Tongue (tissue), 3 donors: ENCODE measurements at places on chromosomes 2 and 18.

- DNase-seq, result no peak
Observed at GRCh38 chr18:32803568-32803967, 30.7 kb upstream of the KLHL14 start.

- no peak for DNase-seq
Observed at GRCh38 chr2:177897278-177897677, 175.3 kb downstream of the PDE11A start.

GRCh38 chr2:25266399-25266798 lies 75.3 kb downstream of the DNMT3A start:
- DNase-seq, result no peak

GRCh38 chr18:396556-396955 lies 103.9 kb downstream of the COLEC12 start:
- DNase-seq, result peak; percentile 54

DNA sequence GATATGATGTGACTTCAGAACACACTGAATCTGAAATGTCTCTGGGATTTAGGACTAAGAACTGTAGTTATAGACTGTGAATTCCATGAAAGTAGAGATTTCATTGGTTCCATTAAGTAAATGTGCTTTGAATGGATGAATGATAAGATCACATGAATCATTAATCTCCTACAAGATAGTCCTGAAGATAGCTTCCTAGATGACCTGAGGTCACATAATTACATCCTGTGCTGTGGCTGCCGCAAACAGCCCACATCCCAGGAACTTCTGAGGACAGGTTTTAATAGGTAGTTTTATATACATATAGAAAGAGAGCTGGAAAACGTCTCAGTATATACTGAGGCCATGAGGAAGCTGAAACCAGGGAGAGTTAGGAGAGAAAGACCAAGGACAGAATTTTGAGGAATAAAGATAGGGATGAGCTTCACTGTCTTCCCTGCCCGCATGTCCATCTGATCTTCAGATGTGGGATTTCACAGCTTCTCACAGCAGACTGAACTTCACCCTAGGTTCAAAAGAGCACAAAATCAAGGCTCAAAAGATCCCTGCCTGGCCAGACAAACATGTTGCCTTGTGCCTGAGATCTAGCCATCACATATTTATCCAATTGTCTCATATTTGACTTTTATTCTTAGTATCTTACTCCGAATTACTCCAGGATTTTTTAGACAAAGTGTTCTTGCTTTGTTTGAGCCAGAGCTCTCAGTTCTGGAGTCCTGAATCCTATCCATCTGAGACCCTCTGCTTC lies 188.2 kb downstream of the IRS1 start:
- no peak for DNase-seq

DNA sequence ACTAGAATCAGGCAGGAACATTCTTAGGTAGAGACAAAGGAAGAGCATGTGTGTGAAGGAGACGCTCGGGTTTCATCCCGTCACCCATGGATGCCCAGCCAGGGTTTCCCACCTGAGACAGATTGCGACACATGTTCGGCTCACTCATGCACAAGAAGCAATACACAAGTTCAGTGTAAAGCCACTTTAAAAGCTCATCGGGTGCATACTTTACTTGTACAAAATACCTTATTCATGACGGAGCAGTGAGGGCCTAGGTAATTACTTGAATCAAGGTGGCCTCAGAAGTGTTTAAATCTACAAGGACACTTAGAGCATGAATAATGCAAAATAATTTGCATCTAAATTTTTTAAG lies 42.0 kb downstream of the ZEB2 start:
- no peak for DNase-seq

DNA sequence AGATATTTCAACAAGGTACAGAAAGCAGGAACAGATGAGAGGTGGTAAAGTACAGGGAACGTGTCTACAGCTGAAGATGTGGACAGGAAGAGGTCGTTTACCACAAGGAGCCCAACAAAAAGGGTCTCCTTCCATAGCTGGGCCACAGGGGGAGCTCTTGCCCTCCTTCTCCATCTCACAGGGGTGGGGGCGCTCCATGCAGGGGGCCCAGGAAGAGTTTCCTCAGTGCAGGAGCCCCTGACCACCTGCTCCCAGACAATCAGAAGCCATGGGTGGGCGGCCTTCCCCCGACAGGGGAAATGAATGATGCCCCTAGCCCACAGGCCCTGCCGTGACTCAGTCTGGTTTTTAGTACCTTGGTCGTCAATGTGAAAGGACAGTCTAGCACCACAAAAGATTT lies 163.6 kb upstream of the ZNF516 start:
- peak; percentile 26 for DNase-seq

DNA sequence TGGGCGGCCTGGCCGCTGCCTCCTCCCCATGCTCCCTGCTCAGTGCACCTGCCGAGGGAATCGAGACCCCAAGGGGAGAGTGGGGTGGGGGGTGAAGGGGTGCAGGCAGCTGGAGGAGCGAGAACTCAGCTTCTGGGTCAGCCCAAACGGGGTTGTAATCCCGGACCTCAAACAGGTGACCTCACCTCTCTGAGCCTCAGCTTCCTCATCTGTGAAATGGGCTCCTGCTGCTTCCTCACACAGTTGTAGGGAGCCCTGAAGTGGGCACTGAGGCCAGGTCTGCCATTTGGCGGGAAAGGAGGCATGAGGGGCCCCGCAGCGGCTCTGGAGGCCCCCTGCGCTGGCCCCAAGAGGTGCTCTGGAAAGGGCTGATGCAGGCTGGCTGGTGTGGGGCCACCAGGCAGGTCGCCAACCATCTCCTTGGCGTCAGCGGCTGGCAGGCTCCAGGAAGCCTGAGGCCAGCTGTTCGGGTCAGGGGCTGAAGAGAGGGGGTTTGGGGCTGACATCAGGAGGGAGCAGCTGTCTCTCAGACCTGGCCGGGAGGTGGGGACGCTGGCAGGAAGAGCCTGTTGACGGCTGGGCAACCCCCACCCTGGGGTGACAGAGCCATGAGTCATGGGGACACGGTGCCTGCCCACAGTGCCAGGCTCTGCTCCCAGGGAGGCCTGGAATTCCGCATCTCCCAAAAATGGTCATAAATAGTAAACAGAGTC lies 4.9 kb downstream of the KLHL30 start:
- DNase-seq, result peak; percentile 74

- no peak for DNase-seq
Observed at GRCh38 chr2:170829036-170829435, 12.3 kb downstream of the GAD1 start.

GRCh38 chr2:208204166-208204565 lies 14.3 kb upstream of the C2orf80 start:
- DNase-seq, result no peak

DNA sequence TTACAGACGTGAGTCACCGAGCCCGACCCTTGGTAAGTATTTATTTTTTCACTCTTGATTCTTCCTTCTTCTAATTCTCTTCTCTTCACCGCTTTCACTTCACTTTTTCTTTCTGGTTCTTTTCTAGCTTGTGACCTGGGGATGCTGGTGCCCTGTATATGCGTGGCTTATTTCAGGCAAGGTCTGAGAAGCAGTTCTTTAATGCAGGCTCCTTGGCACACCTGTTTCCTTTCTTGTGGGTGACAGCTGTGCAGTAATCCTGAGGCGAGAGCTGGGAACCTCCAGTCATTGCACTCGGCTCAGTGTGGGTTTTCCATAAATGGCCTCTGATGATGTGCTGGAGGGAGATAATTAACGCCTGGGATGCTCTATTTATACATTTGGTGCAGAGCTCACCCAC lies 193.8 kb downstream of the TSN start:
- DNase-seq, result peak; percentile 45

- no peak for DNase-seq
Observed at GRCh38 chr2:29397039-29397438, 281.8 kb downstream of the CLIP4 start.

DNA sequence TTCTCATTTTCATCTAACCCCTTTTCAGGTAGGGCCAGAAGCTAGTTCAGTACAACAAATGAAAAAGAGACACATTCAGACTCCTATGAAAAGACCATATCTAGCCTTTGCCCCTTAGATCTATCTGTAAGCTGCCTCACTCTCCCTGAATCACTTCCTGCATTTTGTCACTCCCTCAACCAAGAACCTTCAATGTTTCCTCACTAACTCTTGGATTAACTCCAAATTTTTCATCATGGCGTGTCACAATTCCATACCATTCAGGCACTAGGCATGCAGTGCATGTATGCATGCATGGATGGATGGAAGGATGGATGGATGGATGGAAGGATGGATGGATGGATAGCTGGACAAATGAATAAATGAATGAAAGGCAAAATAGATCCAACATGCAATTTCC lies 356.9 kb downstream of the TNS1 start:
- no peak for DNase-seq

DNA sequence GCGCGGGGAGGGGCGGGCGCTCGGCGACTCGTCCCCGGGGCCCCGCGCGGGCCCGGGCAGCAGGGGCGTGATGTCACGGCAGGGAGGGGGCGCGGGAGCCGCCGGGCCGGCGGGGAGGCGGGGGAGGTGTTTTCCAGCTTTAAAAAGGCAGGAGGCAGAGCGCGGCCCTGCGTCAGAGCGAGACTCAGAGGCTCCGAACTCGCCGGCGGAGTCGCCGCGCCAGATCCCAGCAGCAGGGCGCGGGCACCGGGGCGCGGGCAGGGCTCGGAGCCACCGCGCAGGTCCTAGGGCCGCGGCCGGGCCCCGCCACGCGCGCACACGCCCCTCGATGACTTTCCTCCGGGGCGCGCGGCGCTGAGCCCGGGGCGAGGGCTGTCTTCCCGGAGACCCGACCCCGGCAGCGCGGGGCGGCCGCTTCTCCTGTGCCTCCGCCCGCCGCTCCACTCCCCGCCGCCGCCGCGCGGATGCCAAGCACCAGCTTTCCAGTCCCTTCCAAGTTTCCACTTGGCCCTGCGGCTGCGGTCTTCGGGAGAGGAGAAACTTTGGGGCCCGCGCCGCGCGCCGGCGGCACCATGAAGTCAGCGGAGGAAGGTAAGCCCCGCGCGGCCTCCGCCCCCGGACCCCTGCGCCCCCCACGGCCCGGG lies at the start of gene NFATC1:
Gene NFATC1 (plus strand): TSS at position 170 of the 644 bp plus-strand sequence. CDS start 295 bp downstream, at position 465.
- peak; percentile 92 for DNase-seq
